Hematopoietic multipotent progenitor cell treated with erythropoietin and hydrocortisone succinate and interleukin-3 and kit ligand, for 6 days (in vitro differentiated cells): ENCODE measurements at places on chromosomes 2 and 18.

GRCh38 chr2:647691-648231 is 29.4 kb downstream of the TMEM18 start:
- no peak for DNase-seq

GRCh38 chr2:39265315-39265714 is 21.5 kb upstream of the CDKL4 start:
- no peak for DNase-seq

- no peak for DNase-seq
These were observed 42.2 kb upstream of the ENOSF1 start for GRCh38 chr18:754656-755055.

- DNase-seq: no peak
These were observed 61.5 kb downstream of the VRK2 start for GRCh38 chr2:58107803-58108710.

DNA sequence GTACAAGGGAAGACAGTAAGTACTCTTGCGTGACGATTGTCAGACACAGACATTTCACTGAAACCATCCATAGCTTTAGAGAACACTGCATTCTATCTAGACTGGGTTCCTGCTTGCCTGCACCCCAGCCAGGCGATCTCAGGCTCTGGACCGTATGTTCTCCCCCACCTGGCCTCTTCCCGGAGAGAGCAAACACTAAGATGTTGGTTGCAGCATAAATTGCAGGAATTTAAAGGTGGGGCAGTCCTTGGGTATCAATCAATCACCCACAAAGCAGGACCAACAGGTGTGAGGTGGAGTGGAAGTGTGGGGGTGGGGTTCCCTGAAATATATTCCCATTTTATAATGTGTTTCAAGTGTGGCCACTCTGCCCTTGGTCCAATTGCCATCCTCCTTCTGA is 103.6 kb upstream of the TGFA start:
- no peak for DNase-seq
